Activated T-cell treated with anti-CD3 and anti-CD28 coated beads for 1 hour (primary cell): ENCODE measurements at places on chromosomes 5 and 9.
A peak's percentile ranks its signal among the peaks of the same experiment; 100 is the strongest.

GRCh38 chr5:24742334-24742733 is 97.6 kb upstream of the CDH10 start:
- DNase-seq, result no peak

DNA sequence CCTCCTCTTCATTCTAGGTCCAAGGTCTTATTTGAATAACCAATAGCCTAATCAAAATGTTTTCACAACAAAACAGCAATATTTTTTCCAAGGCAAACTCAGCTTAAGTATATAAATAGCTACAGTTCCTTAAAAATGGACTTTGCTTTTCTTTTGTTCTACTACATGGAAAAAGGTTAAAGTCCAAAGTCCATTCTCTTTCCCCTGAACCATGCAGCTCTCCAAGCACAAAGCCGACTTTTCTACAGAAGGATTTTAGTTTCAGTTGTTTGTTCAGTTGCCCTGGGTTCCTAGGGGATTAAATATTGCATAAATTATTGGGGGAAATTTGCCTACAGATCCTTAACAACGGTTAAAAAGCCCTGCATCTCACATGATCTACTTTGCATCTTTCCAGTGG is 677.0 kb upstream of the KLF4 start:
- no peak for DNase-seq

DNA sequence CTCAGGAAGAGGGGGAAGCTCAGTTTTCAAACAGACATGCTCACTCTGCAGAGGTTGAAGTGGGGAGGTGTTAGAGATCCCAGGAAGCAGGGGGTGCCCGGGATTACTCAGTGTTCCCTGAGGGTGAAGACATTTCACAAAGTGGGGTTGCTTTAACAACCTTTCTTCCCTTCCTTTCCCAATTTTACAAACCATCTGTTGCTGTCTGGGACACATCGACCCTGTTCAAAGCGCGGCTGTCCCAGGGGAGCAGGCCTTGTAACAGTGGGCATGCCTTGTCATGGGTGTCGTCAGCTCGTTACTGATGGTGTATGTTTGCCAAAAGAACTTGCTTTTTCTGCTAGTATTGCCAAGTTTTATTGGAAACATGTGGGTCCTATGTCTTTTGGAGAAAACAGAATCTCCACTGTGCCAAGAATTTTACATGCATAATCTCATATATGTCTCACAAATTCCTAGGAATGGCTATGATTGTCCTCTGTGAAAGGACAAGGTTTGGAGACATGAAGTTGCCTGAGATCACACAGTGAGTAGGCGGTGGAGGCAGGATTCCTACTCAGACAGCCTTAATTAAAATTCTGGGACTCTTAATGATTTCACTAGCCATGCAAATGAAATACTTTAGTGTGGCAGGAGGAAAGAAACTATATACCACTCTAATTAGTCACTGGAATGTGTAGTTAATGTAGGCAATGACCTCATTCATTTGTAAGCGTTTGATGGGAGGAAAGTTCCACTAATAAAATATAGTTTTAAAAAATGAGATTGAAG is 198.9 kb downstream of the NXNL2 start:
- no peak for DNase-seq

DNA sequence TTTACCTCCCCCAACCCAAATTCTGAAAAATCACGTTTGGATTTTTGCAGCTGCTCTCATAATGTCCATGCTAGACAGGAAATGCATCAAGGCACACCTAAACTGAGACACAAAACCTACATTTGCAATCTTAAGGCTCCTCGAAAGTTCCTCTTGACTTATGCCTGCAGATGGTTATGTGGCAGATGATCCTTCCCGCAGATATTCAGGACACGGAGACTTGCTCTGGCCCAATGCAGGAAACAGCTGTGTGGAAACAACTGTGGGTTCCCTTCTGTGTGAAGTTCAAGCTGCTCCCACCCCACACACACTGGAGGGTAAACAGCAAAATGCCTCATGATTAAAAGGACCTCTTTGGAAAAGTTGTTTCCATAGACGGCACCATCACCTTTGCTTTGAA is 253.8 kb downstream of the EBF1 start:
- no peak for DNase-seq

DNA sequence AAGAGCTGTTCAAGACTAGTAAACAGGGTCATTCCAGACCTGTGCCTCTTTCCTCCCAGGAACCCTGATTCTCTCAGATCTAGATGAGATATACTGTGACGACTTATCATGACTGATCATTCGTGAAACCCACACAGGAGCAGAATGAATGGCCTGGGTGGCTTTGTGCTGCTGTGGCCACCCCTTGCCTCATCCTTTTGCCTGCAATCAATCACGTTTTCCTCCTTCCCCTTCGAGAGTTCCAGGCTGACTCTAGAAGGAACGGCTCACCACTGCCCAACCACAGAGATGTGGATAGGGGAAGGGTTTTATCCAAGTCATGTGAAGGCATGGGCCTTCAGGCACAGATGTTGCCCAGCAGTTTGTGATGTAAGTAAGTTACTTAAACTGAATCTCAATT is 5.8 kb downstream of the ANXA6 start:
- no peak for DNase-seq

DNA sequence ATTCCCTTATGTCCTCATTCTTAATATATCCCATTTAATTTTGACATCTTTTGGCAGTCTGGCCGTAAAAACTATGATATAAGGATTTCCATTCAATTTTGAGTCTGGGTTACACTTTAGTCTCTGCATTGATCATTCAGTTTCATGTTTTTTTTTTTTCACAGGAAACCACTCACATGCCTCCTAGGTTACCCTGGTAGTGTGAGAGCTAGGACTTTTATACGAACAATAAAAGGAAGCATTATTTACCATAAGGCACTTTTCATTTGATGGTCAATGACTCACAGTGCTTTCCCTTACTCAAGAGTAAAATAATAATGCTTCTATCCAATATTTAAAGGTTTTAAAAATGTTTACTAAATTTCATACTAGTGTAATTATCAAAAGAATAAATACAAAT is 16.4 kb upstream of the DMAC1 start:
- no peak for DNase-seq

GRCh38 chr5:94769996-94770395 is 151.5 kb downstream of the SLF1 start:
- no peak for DNase-seq

GRCh38 chr9:76037587-76038225 is 147.2 kb downstream of the PCSK5 start:
- no peak for DNase-seq

DNA sequence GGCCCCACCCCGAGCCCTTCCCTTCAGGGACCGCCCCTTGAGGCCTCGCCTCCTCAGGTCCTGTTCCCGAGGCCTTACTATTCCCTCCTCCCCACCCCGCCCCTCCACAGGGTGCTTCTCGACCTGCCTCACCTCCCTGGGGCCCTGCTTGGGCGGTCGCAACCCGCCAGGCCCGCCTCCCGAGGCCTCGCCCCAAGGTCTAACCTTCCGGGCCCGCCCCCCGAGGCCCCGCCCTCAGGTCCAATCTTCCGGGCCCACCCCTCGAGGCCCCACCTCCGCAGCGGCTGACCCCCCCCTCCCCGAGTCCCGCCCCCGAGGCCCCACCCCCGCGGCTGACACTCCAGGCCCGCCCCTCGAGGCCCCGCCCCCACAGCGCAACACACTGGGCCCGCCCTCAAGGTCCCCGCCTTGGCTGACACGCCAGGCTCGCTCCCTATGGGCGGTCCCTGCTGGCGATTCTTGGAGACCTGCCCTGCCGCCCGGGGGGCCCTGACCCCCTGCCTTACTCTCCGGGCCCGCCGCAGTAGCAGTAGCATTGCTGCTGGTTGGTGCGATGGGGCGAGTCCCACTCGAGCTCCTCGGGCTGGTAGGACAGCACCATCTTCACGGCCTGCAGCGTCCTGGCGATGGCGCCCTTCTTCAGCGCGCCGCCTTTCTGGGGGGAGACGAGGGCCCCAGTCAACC is 8.2 kb downstream of the PHF19 start:
- peak; percentile 99 for DNase-seq

- DNase-seq, result no peak
These were observed 45.4 kb downstream of the HACD4 start for GRCh38 chr9:20985851-20986600.

GRCh38 chr9:69895185-69895584 is 74.6 kb downstream of the CFAP95 start:
- no peak for DNase-seq

GRCh38 chr5:147713550-147714295 is 68.8 kb downstream of the JAKMIP2 start:
- no peak for DNase-seq

- no peak for DNase-seq
These were observed 50.8 kb downstream of the F2R start for GRCh38 chr5:76766746-76767145.

- no peak for DNase-seq
These were observed 44.6 kb upstream of the SLC25A51 start for GRCh38 chr9:37948417-37948980.

DNA sequence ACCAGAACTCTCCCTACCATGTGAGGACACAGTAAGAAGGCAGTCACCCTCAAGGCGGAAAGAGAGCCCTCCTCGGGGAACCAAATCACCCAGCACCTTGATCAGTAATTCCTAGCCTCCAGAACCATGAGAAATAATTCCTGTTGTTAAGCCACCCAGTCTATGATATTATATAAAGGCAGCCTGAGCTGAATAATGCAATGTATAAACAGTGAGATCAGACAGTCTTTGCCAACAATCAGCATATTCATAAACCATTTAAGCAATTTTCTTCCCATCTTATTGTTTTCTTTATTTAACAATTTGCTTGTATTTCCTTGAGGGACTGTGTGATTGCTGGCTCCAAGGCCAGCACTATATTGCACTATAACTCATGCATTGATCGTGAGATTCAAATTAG is 144.4 kb upstream of the DAPK1 start:
- no peak for DNase-seq

GRCh38 chr9:89718176-89718575 is 113.4 kb downstream of the GADD45G start:
- DNase-seq, result no peak

GRCh38 chr5:154442801-154443200 is 3.0 kb upstream of the SAP30L start:
- DNase-seq, result no peak

DNA sequence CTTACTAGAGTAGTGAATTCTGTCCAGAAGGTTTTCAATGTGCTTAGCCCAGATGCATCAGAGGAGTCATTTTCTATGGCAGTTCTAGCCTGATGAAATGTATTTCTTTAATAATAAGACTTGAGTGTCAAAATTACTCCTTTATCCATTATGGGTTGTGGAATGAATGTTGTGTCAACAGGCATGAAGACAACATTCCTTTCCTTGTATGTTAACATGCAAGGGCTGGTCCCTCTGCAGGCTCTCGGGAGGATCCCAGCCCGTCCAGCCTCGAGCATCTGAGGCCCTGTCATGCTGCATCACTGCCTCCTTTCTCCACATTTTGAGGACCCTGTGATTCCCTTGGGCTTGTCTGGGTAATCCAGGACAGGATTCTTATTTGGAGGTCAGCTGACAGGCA is 42.9 kb upstream of the FAM120AOS start:
- no peak for DNase-seq

GRCh38 chr9:121073038-121073437 is 1.7 kb upstream of the CNTRL start:
- DNase-seq, result no peak

- DNase-seq, result no peak
These were observed 37.5 kb downstream of the ACTBL2 start for GRCh38 chr5:57445006-57445704.

DNA sequence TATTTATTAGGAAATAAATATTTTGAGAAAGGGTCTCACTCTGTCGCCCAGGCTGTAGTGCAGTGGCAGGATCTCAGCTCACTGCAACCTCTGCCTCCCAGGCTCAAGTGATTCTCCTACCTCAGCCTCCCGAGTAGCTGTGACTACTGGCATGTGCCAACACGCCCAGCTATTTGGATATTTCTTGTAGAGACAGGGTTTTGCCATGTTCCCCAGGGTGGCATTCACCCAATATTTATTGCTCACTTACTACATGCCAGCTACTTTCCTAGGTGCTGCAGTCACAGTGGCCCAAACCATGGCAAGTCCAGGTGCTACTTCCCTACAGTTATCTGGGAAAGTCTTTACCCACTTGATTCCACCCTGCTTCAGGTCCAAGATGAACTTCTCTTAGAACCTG is 8.3 kb upstream of the MED7 start:
- no peak for DNase-seq

DNA sequence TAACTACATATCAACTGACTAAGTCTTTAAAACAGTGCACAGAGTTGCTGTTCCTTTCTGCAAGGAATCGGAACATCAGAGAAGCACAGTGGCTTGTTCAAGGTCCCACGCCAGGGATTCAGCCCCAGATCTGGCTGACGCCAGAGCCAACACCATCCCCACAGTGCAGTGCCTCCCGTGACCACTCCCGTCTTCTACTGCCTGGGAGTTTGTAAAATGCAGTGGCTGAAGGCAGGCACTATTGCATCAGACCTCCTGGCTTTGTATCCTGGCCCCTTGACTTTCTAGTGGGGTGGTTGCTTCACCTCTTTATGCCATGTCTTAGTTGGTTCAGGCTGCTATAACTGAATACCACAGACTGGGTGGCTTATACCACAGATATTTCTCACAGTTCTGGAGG is 131.0 kb downstream of the NSG2 start:
- no peak for DNase-seq

- DNase-seq, result no peak
These were observed 8.0 kb upstream of the FAM120AOS start for GRCh38 chr9:93461414-93461743.

DNA sequence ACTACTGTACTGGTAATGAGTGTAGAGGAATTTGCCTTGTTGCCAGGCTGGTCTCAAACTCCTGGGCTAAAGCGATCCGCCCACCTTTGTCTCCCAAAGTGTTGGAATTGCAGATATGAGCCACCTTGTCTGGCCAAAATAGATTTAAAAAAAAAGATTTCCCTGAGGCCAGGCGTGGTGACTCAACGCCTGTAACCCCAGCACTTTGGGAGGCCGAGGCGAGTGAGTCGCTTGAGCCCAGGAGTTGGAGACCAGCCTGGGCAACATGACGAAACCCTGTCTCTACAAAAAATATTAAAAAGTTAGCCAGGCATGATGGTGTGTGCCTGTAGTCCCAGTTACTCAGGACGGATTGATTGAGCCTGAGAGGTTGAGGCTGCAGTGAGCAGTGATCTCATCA is 62.5 kb downstream of the IPO11 start:
- DNase-seq, result no peak

- peak; percentile 22 for DNase-seq
These were observed 4.2 kb downstream of the ADAM19 start for GRCh38 chr5:157571357-157571827.

DNA sequence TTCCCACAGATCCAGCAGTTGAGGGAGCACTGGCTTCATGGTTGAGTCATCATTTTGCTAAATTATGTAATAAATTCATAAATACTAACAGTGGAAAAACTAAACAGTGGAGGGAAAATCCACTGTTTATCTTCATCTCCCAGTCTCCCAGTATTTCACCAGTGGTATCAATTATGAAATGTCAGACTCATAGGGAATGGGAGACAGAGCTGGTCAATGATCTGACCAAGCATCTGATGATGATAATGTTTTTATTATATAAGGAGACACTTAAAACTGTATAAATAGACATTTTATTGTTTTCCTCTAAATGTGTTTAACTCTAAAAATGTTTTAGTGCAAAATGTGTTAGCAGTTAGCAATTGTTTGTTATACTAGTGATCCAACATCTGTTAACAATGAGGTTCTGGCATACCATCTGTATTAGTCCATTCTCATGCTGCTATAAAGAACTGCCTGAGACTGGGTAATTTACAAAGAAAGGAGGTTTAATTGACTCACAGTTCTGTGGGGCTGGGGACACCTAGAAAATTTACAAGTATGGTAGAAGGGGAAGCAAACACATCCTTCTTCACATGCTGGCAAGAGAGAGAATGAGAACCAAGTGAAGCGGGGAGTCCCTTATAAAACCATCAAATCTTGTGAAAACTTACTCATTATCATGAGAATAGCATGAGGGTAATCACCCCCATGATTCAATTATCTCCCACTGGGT is 11.8 kb upstream of the REEP5 start:
- DNase-seq, result no peak
